Spleen (tissue), 13 donors: ENCODE measurements at places on chromosomes 2 and 18.

- DNase-seq, result no peak
Measured at GRCh38 chr2:8059255-8059654, 622.6 kb upstream of the ID2 start.

DNA sequence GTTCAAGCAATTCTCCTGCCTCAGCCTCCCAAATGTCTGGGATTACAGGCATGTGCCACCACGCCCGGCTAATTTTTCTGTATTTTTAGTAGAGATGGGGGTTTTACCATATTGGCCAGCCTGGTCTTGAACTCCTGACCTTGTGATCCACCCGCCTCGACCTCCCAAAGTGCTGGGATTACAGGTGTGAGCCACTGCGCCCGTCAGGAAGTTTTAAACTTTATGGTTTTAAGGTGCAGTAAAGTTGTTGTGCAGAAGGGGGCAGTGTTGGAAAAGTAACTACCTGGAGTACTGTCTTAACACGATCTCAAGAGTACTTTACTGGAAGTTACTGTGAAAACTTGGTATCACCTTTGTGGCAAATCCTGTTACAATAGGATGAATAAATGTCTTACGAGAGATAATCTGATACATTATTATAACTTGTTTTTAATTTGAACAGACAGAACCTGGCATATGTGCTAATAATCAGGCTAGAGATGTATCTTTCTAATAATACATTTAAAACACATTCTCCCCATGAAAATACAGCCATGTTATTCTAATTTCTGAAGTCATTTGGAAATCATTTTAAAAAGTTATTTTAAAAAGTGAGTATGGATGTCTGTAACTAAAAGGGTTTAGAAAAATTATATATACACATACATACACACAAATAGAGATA lies 10.8 kb downstream of the SPDYA start:
- no peak for DNase-seq

- no peak for DNase-seq
Measured at GRCh38 chr2:10000541-10000940, 42.8 kb upstream of the KLF11 start.

GRCh38 chr2:146317959-146318358 lies 1526.9 kb upstream of the ACVR2A start:
- DNase-seq, result no peak

GRCh38 chr2:43481927-43482542 lies 113.8 kb downstream of the THADA start:
- DNase-seq, result no peak

DNA sequence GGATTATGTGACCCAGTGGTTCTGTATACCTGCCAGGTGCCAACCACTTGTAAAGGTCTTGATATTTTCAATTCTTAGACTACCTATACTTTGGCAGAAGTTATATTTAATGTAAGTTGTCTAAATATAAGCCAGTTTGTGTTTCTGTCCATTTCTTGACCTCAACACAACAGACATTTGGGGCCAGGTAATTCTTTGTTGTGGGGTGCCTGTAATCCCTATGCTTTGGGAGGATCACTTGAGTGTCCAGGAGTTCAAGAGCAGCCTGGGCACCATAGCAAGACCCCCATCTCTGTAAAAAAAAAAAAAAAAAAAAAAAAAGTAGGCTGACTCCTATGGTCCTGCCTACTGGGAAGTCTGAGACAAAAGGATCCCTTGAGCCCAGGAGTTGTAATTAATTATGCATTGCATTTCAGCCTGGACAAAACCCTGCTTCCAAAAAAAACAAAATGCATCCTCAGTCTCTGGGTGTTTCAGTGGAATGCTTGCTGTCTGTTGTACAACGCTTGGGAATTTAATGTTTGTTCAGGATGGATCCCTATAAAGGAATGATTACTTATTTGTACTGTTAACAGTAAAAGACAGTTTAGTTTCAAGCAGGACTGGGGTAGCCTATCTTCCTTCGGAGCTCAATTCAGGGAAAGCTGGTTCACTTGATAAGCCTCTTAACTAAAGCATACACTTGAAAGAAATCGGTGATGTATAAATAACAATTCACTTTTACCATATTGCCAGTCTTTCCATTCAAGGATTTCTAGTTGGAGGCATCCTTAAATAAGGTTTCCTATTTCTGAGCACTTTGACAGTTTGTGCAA lies 3.4 kb downstream of the RPS27A start:
- no peak for DNase-seq

- no peak for DNase-seq
Measured at GRCh38 chr2:168798888-168799410, 3.5 kb upstream of the NOSTRIN start.

DNA sequence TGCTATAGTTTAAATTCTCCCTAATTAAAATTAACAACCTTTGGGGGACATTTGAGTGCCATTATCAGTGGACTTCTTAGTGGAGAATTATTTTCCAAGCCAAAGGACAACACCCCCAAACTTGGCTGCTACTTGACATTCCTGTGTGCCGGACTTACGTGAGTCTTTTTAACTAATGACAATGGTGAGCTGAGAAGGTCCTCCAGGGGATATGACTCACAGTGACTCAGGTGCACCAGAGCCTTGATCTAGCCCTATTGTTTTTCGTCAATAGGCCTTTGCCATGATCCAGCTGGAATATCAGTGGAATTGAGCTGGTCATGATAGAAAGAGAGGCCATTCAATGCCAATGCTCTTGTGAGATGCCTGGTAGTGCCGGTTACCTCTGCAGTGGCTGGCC lies 118.1 kb upstream of the CXCR4 start:
- no peak for DNase-seq

DNA sequence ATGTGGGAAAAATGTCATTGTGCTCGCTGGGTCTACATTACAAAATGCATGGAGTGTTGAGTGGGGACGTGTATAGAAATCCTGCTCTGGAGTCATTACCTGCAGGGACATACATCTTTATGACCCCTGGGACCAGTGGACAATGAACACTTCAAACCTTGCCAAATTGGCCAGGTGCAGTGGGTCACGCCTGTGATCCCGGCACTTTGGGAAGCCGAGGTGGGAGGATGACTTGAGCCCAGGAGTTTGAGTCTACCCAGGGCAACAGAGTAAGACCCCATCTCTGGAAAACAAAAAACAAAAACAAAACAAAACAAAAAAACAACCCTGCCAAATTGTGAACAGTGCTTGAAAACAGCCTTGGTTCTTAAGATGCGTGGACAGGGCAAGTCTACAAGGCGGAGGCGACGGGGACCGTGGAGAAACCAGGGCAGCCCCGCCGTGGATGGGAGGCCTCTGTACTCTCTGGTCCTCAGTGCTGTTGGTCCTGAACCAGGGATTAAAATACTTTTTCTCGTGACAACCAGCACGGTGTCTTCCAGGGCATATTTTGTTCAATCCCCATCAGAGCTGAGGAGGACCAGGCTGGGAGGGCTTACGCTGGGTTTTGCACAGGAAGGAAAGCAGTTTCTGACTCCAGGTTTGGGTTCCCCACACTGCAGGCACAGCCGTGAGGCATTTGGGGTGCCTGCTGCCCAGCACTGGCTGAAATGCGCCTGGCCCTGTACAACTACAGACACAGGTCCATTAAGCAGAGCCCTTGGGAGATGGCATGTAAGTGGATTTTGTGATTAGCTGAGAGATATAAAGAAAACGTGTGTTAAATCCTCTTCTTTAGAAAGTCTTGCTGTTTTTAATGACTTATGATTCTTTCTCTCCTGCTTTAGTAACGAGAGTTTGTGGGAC lies 13.7 kb downstream of the COLEC11 start:
- DNase-seq, result peak; percentile 43

GRCh38 chr2:179252423-179252822 lies 12.2 kb downstream of the SESTD1 start:
- no peak for DNase-seq

DNA sequence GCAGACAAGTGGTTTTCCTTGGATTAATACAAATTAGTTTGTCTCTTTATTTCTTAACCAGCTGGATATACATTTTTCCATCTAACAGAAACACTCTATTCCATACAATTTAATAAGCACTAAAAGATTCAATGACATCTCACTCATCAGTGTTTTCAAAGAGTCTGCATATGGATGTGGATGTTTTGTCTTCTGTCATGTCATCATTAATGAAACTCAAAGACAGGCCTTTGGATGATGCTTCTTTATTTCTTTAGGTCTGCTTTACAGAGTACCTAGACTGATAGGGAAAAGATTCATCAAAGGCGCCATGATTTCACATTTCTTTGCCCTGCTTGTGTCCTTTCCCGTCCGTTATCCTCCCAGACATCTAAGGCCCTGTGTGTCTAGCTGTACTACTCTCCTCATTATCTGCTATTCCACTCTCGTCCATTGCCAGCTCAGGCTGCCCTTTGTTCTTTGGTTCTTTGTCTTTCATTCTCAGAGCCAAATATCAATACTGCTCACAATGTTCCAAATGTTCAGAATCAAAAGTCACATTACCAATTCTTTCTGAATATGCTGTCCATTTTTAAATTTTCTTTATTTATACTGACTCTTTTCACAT lies 232.3 kb upstream of the CHAC2 start:
- no peak for DNase-seq

- no peak for DNase-seq
Measured at GRCh38 chr2:212387146-212387545, 151.5 kb downstream of the ERBB4 start.

DNA sequence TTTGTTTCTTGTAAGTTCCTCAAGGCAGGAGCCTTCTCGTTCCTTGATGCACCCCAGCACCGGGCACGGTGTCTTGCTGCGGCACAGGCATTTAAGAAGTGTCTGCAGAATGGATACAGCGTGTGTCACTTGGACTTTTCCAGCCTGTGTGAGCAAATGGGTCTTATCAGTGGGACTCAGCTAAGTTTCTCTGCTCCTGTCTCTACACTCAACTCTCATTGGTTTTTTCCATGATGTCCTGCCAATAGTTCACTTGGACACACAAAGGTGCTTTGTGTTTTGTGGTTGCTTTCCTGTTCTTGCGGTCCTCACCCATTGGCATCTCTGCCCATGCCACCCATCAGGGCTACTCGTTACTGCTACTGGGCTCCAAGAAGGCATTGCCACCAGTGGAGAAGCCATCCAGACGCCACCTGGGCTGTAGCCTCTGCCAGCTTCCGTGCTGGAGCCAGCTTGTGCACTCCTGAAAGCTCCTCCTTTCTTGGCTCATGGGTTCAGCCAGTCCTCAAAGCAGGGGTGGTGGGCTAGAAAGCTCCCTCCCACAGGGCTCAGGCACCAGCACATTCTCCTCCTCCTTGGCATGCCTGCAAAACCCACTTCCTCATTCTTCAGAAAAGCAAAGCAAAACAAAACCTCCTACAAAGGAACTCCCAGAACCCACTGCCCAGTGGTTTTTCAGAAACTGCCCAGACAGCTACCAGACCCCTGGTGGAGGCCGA lies 41.4 kb downstream of the IL1R2 start:
- peak; percentile 79 for DNase-seq

DNA sequence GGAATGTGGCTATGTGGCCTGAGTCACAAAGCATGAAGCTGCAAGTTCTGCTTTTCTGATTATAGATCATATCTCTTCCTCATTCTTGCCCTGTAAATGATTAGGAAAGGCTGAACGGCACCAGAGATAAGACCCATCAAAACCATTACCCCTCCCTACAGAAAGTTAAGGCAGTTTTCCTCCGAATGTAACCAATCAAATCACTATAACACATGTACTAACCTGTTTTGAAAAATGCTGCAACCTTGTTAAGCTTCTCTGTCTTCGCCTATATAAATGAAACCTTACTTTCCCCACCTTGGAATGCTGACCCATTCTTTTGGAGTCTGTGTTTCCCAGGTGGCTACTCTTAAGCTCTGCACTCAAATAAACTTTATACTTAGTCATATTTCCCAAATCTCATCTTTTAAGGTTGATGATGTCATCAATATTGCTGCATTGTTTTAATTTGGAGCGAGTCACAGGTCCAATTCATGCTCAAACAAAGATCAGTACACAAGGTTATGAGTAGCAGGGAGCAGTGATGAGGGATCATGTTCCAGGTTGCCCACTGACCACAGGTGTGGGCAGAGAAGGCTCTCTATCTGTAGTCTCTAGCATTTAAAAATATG lies 662.3 kb downstream of the IRS1 start:
- no peak for DNase-seq

- DNase-seq, result no peak
Measured at GRCh38 chr2:99403524-99403923, 66.3 kb downstream of the EIF5B start.

- no peak for DNase-seq
Measured at GRCh38 chr18:48077291-48077690, 146.8 kb upstream of the SMAD2 start.

DNA sequence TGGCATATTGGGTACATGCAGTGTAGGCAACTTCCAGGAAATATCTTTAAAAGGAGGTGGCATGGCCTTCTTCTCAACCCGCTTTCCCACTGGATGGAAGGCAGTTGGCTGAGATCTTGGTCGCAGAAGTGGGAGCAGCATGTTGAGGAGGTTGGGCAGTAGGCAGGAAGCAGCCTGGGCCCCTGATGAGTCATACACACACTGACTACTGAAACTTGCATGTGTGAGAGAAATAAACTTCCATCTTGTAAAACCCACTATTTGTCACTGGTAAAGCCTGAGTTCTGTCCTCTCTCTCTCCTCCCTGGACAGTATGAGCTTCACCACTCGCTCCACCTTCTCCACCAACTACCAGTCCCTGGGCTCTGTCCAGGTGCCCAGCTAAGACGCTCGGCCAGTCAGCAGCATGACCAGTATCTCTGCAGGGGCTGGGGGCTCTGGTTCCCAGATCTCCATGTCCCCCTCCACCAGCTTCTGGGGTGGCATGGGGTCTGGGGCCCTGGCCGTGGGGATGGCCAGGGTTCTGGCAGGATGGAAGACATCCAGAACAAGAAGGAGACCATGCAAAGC lies 233.8 kb upstream of the SPRED2 start:
- DNase-seq, result no peak

GRCh38 chr2:240916571-240917008 lies 10.5 kb downstream of the CROCC2 start:
- DNase-seq, result peak; percentile 85

- DNase-seq, result no peak
Measured at GRCh38 chr2:225738735-225739134, 339.2 kb downstream of the NYAP2 start.
